Stimulated activated CD4-positive, alpha-beta T cell treated with anti-CD3 and anti-CD28 coated beads, Interleukin-2, amount 100 ng/mL, for 48 hours (primary cell): ENCODE measurements at places on chromosomes 6 and 20.

GRCh38 chr6:130677312-130677711, 149.9 kb upstream of the SMLR1 start:
- no peak for DNase-seq

GRCh38 chr20:44087857-44088120, 99.2 kb downstream of the JPH2 start:
- DNase-seq = no peak

DNA sequence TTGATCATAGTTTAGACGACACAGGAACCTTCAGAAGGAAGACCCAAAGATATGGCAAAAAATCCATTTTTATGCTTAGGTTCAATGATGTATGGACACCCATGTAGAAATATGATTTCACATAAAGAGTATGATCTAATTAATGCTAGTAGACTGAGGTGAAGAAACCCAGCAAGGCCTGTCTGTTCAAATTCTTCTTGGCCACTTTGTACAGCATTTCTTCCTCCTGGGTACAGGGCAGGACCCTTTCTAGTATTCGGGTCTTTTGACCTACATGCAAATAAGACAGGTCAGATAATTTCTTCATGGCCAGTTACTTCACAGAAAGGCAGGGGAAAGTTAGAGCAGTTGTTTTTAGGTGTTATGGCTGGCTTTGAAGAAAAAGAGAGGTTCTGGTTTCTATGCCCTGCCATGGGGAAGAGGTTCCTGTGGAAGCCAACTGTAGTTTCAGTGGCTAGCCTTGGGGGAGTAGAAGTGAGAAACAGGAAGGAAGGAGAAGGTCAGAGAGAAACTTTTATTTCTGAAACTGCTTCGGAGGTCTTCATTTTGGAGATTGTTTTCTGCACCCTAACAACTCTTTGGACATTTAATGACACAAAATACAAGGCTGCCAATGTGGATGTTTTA, 208.3 kb downstream of the PTPRK start:
- no peak for DNase-seq

GRCh38 chr6:152166497-152166896, 359.0 kb downstream of the ESR1 start:
- DNase-seq = no peak

DNA sequence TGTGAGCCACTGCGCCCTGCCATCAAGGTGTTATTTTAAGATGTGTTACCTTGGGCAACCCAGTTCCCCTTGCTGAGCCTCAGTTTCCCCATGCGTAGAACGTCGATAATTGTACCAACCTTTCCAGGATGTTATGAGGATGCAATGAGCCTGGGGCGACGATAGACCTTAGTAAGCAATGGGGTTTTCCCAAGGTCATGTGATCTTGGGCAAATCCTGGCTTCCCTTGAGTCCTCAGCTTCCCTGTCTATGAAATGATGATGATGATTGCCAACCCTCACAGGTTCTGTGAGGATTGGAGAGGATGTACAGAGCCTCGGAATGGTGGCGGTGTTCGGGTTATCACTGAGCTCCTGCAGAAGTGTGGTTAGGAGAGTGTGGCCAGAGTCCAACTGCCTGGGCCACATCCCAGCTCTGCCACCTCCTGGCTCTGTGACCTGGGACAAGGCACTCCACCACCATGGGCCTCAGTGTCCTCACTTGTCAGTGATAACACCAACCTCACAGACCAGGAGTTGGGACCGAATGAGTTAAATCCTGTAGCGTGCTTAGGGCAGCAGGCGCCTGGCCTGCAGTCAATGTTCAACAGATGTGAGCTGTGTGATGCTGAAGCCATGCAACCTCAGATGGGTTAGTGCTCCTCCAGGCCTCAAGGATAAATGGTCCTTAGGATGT, 23.4 kb downstream of the SIRPA start:
- DNase-seq = no peak

GRCh38 chr6:132131351-132131750, 180.2 kb upstream of the CCN2 start:
- DNase-seq = no peak

GRCh38 chr6:136761227-136761922, 30.9 kb downstream of the MAP3K5 start:
- DNase-seq = no peak

DNA sequence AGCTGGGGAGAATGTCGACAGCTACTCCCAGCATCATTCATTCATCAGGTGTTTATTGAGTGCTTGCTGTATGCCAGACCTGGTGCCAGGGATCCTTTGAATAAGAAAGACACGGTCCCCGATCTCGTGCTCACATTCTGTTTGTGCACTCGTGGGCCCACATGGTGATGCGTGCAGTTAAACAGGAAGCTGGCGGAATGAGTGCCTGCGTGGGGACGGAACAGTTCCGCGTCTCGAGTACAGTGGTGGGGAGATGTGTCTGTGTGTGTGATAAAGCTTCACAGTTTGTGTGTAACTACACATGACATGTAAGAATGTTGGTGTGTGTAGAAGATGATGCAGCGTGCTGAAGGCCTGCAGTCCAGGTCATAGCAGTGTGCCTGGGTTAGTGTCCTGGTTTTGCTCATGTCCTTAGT, 6.5 kb downstream of the RBM38 start:
- peak; percentile 34 for DNase-seq

- no peak for DNase-seq
These were observed 125.3 kb downstream of the FOXO3 start for GRCh38 chr6:108685970-108686369.

DNA sequence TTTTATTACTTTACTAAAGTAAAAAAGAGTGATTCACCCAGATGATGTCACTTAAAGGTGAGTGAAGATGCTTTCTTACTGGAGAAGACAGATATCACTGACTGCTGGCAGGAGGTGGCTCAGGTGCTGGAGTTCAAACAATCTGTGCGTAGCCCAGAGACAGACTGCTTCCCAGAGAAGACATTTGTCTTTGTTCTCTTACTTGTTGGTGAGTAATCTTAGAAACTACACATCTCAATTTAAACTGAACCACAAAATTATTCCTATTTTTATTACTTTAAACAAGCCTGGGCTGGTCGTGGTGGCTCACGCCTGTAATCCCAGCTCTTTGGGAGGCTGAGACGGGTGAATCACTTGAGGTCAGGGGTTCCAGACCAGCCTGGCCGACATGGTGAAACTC, 92.2 kb downstream of the CEP162 start:
- DNase-seq = no peak

- DNase-seq = no peak
These were observed 43.1 kb downstream of the POPDC3 start for GRCh38 chr6:105136431-105137350.

DNA sequence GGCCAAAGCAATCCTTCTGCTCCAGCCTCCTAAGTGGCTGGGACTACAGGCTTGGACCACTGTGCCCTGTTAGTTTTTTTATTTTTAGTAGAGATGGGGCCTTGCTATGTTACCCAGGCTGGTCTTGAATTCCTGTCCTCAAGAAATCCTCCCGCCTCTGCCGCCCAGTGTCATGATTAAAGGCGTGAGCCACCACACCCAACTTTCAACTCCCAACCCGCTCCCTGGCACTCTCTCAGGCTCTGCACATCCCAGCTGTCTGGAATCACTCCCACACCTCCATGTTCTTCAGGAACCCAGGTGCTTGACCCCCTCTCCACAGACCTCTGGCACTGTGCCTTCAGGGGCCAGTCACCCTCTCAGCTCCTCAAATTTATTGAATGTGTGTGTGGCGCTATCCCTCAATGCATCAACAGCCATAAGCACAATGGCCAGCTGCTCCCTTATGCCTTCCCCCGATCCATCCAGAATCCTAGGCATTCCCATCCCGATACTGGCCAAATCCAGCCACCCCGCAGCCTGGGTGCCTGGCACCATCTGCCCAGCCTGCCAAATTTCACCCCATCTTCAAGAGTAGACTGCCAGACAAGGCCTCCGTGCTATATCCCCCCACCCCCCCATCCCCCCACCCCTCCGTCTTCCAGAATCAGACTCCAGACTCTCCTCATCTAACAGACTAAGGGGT, 647 bp upstream of the POU5F1 start:
- DNase-seq = no peak

- DNase-seq = no peak
These were observed 80.4 kb upstream of the BTN3A2 start for GRCh38 chr6:26284537-26285142.

DNA sequence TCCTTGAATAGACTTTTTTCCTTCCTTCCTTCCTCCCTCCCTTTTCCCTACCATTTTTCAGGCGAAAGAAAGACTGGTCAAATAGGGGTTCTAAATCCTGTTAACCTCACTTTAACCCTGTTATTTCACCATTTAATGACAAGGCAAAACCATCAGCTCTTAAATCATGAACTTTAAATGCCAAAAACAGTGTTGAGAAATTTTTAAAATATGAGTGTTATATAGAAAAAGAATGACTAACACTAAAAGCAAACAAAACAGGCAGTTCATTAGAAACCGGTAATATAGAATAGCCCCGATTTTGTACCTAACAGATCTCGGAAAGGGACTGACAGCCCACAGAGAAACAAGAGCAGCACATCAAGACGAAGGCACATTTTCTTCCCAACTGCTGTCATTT, 57.4 kb upstream of the CEP85L start:
- no peak for DNase-seq

GRCh38 chr6:139112146-139112545, 22.7 kb upstream of the HECA start:
- DNase-seq = no peak

DNA sequence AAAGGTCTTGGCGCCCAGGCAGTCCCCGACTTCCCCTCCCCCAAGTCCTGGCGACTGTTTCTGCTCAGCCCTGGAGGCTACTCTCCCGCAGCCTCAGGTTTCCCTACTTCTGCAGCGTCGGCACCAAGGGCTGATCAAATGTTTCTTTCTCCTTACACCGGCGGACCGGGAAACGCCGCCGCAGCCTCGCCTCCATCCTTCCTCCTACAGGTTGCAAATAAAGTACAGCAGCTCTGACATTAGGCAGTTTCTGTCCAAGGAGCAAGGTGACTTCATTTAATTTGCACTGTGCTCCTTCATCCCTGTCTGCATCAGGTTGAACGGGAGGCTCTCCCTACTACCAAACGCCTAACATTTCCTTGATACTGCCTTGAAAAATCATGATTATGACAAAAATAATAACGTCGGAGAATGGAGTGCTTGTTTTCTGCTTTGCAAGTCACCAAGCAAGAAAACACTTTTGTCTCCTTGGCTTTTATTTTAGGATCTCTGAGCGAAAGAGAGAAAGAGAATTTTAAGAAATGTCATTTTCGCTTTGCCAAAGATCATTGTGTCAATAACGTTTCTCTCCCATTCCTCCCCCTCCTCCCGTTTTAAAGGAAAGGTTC, 1.0 kb downstream of the CLIC5 start:
- no peak for DNase-seq

DNA sequence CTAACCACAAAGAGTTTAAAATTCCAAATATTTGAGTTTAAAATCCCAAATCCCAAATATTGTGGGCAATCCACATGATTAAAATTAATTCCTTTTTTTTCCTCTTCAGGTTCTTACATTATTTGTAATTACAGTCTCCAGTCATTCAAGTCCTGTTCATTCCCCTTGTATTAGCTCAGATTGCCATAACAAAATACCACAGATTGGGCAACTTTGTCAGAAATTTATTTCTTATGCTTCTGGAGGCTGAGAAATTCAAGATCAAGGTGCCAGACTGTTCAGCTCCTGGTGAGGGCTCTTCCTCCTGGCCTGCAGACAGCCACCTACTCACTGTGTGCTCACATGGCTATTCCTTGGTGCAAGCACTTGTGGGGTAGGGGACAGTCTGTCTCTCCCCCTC, 105.5 kb downstream of the ARMC2 start:
- no peak for DNase-seq

GRCh38 chr6:53359095-53359842, 10.5 kb upstream of the ELOVL5 start:
- peak; percentile 91 for DNase-seq

DNA sequence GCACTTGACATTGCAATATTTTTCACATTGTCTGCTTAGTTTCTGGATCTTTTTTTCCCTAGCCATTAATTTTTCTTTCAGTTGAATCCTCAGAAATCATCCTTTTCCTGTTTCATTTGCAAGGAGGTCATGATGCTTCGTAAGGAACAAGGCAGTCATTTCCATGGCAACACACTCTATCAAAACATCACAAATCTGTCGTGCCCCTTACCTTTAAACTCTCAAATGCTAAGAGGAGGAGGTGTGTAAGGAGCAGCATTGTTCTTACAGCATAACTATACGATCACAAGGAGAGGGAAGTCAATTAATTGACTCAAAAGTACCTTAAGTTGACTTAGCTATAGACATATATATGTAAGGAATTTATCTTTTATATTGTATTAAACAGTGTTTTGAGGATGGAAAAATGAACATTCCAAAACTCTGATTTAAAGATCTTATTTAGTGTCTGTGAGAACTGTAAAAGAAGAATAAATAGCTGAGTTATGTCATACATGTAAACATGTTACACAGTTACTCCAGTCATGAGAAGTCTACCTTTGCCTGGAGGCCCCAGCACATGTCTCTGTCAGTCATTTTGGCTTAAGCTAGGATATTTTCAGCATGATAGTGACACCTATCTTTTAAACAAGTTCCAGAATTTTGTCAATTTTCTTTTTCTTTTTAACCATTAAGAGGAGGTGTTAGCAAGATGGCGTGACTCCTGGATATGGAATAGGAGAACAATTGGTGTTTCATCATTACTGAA, 41.6 kb downstream of the CDKAL1 start:
- DNase-seq = no peak
